Ammon's horn (tissue), 1 donor: ENCODE measurements at places on chromosomes 4 and X.

GRCh38 chr4:26337612-26338011 lies 16.8 kb downstream of the RBPJ start:
- DNase-seq = no peak

- DNase-seq = no peak
These were observed 48.5 kb upstream of the HDAC8 start for GRCh38 chrX:72621163-72621562.

DNA sequence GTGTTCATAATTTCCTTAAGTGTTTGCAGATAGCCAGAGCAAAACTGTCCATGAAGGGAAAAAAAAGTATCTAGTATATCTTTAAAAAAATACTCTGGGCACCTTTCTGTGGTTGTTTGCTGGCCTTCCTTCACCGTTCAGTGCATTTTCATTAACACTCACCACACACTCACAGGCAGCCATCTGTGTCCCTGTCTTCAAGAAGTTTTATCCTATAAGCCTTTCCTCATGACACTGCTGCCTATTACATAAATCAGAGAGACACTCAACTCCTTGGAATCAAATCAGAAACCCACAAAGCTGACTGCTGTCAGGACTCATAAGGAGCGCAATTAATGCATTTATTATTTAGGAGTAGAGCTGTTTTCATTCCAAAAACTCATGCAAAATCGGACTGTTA lies 1720.2 kb downstream of the PCDH7 start:
- no peak for DNase-seq

GRCh38 chr4:105715692-105716278 lies 7.2 kb downstream of the GSTCD start:
- DNase-seq = peak; percentile 27

GRCh38 chrX:46904626-46905025 lies 7.6 kb upstream of the JADE3 start:
- no peak for DNase-seq

DNA sequence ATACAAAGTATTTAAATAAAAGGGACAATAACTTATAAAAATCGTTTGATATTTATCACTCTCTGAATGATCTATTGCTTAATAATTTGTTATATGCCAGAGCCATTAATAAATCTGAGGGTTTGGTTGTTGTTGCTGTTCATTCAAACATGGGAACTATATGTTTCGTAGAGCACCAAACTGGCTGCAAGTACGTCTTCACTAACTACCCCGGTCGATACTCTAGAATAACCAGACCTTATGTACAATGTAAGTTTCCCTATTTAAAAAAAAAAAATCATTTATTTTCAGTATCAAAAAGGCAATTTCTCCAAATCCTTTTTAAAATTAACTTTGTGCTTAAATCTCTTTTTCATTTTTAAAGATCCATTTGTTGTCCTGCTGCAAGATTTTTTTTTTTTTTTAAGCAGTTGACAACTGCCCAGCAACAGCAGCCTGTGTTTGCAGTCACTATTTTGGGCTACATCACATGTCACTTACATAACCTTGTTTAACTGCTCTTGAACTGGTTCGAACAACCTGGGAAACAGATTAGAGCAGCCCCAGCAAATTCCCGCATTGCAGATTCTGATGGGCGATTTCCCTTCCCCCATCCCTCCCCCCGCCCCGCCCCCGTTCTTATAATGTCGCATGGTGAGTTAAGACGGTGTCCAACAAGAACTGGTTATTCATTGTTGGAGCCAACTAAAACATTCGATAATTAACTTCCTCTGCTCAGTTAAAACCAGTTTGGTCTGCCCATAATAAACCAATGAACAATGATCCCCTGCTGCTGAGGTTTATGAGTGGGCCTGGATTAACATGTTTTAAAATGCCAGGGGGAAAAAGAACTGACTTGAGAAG lies 238.9 kb downstream of the NR3C2 start:
- DNase-seq = peak; percentile 64

DNA sequence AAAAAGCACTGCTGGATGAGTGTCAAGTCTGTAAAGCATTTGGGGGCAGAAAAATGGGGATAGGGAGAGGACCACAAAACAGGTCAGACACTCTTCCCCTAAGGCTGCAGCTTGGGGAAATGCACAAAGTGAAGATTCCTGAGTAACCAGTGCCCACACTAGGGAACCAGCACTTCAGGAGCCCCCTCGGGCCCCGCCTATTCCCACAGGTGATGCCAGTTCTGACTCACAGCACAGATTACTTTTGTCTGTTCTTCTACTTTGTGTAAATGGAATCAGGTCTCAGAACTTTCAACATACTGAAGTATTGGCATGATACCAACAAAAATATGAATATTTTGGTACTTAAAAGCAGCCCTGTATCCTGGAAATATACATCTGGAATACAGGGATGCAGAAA lies 112.5 kb downstream of the ADRA2C start:
- no peak for DNase-seq

- DNase-seq = peak; percentile 78
These were observed 10.5 kb downstream of the ACSL1 start for GRCh38 chr4:184815046-184815877.

GRCh38 chrX:153491351-153491914 lies 3.3 kb upstream of the BGN start:
- DNase-seq = no peak
